Gastrocnemius medialis (tissue), 4 donors: ENCODE measurements at places on chromosomes 1 and 21.

GRCh38 chr1:91864017-91864700 lies 21.8 kb downstream of the TGFBR3 start:
- no peak overlapping the region for H3K27ac ChIP-seq
- no peaks in the 10 kb centered on the region for H3K27me3 ChIP-seq
- no peaks in the 10 kb centered on the region for H3K36me3 ChIP-seq
- no peak overlapping the region for H3K4me3 ChIP-seq
- peaks cover 14% of the 10 kb centered on the region for H3K4me1 ChIP-seq

- no peaks in the 10 kb centered on the region for H3K27me3 ChIP-seq
- no peak overlapping the region for H3K27ac ChIP-seq
- no peak for DNase-seq
- H3K4me1 ChIP-seq: peaks cover 58% of the 10 kb centered on the region
- H3K4me3 ChIP-seq: no peak overlapping the region
These were observed 23.5 kb downstream of the ADARB1 start for GRCh38 chr21:45097827-45098387.

- H3K27ac ChIP-seq: no peak overlapping the region
- no peaks in the 10 kb centered on the region for H3K36me3 ChIP-seq
- no peak for DNase-seq
- H3K4me3 ChIP-seq: no peak overlapping the region
These were observed 88.0 kb downstream of the NR5A2 start for GRCh38 chr1:200115532-200115931.

- DNase-seq: no peak
- no peaks in the 10 kb centered on the region for H3K4me1 ChIP-seq
- H3K27ac ChIP-seq: no peak overlapping the region
- no peaks in the 10 kb centered on the region for H3K36me3 ChIP-seq
- H3K4me3 ChIP-seq: no peak overlapping the region
- H3K27me3 ChIP-seq: no peaks in the 10 kb centered on the region
These were observed 80.5 kb downstream of the OMA1 start for GRCh38 chr1:58465825-58466629.

GRCh38 chr1:246597340-246597739 lies 31.1 kb downstream of the CNST start:
- H3K27ac ChIP-seq: peak overlapping the region; percentile 40
- DNase-seq: no peak
- peaks cover 23% of the 10 kb centered on the region for H3K4me1 ChIP-seq
- H3K27me3 ChIP-seq: no peaks in the 10 kb centered on the region
- H3K4me3 ChIP-seq: no peak overlapping the region

GRCh38 chr1:161872506-161872905 lies 106.4 kb downstream of the ATF6 start:
- no peak for DNase-seq
- no peak overlapping the region for H3K4me3 ChIP-seq
- H3K36me3 ChIP-seq: no peaks in the 10 kb centered on the region
- H3K27me3 ChIP-seq: no peaks in the 10 kb centered on the region

DNA sequence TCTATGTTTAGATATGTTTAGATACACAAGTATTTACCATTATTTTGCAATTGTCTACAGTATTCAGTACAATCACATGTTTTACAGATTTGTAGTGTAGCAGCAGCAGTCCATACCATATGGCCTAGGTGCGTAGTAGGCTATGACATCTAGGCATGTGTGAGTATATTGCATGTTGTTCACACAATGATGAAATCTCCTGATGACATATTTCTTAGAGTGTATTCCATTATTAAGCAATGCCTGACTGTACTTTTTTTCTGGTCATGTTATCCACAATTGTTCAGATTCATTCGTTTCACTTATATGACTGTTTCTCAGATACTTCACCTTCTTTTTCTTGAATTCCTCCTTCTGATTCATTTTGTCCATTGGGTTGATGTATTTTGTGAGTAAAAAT lies 9.9 kb upstream of the BACE2 start:
- H3K4me3 ChIP-seq: no peak overlapping the region
- H3K27ac ChIP-seq: no peak overlapping the region
- no peaks in the 10 kb centered on the region for H3K36me3 ChIP-seq
- H3K27me3 ChIP-seq: no peaks in the 10 kb centered on the region
- no peak for DNase-seq
- no peaks in the 10 kb centered on the region for H3K4me1 ChIP-seq

DNA sequence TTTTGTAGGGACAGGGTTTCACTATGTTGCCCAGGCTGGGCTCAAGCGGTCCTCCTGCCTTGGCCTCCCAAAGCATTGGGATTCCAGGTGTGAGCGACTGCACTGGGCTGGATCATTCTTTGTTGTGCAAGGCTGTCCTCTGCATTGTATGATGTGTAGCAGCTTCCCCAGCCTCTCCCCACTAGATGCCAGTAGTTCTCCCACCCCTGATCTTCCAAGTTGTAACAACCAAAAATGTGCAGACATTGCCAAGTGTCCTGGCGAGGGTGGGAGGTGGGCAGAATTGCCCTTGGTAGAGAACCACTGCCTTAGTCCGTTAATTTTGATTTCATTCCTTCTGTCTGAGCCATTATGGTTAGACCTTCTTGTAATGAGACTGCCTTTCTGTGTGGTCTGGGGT lies 7.2 kb downstream of the GALNT2 start:
- peak overlapping the region; percentile 95 for H3K27ac ChIP-seq
- peaks cover 89% of the 10 kb centered on the region for H3K4me1 ChIP-seq
- no peak overlapping the region for H3K4me3 ChIP-seq

- H3K4me1 ChIP-seq: peaks cover 7% of the 10 kb centered on the region
- no peak overlapping the region for H3K4me3 ChIP-seq
- peak; percentile 26 for DNase-seq
- no peaks in the 10 kb centered on the region for H3K36me3 ChIP-seq
- H3K27ac ChIP-seq: no peak overlapping the region
These were observed 39.0 kb upstream of the DPT start for GRCh38 chr1:168767894-168768584.

DNA sequence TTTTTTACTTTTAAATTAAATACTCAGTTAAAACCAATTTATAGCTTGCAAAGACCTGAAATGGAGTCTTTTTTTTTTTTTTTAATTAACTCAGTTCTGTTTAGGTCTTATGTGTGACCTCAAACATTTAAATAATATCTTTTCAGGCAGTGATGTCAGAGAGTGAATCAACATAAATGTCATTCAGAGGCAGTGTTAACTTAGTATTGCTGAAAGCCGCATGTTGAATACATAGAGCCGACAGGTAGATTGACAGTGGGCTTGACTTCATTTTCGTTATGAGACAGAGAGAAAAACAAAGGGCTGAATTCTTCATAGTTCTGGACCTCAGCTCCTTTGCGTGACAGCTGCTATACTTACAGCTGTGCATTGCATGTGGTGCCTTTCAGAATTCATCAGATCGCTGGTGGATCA lies 51.5 kb downstream of the PRDM2 start:
- H3K36me3 ChIP-seq: no peaks in the 10 kb centered on the region
- peaks cover 67% of the 10 kb centered on the region for H3K4me1 ChIP-seq
- peak overlapping the region; percentile 91 for H3K27ac ChIP-seq
- H3K4me3 ChIP-seq: no peak overlapping the region
- DNase-seq: no peak

- H3K36me3 ChIP-seq: no peaks in the 10 kb centered on the region
- DNase-seq: no peak
- no peaks in the 10 kb centered on the region for H3K4me1 ChIP-seq
These were observed 35.8 kb downstream of the HHAT start for GRCh38 chr1:210364479-210364878.

DNA sequence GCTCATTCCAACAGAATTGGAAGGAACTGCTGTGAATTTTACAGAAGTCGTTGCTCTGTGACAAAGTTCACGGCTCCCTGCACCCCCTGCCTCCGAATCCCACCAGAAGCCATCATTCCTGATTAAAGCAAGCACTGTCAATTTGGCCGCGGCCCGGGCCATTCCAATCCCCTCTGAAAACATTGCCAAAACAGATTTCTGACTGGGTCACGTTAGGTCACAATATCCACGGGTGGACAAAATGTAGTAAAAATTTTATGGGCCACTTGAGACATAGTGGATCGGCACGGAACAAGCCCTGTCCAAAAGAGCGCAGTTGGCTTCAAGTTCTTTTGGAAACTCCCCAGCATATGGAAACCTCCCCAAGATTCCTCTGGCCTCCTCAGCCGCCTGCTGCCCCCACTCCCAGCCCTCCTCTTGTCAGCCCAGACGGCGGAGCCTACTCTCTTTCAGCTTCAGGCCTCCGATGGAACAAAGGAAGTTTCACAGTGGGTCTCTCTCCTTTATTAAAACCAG lies 67.2 kb upstream of the IFNAR2 start:
- peaks cover 11% of the 10 kb centered on the region for H3K27me3 ChIP-seq
- no peaks in the 10 kb centered on the region for H3K4me1 ChIP-seq
- no peaks in the 10 kb centered on the region for H3K36me3 ChIP-seq
- H3K27ac ChIP-seq: no peak overlapping the region
- DNase-seq: no peak

GRCh38 chr21:28154121-28154520 lies 838.6 kb downstream of the LTN1 start:
- no peak for DNase-seq
- H3K27me3 ChIP-seq: no peaks in the 10 kb centered on the region
- no peaks in the 10 kb centered on the region for H3K4me1 ChIP-seq

- no peak for DNase-seq
- H3K4me3 ChIP-seq: no peak overlapping the region
- no peak overlapping the region for H3K27ac ChIP-seq
- no peaks in the 10 kb centered on the region for H3K36me3 ChIP-seq
- H3K27me3 ChIP-seq: no peaks in the 10 kb centered on the region
These were observed 22.1 kb upstream of the CREG1 start for GRCh38 chr1:167575649-167576048.

GRCh38 chr1:176448340-176448739 lies 14.6 kb upstream of the PAPPA2 start:
- no peak overlapping the region for H3K4me3 ChIP-seq
- H3K36me3 ChIP-seq: no peaks in the 10 kb centered on the region
- no peaks in the 10 kb centered on the region for H3K27me3 ChIP-seq
- no peak overlapping the region for H3K27ac ChIP-seq

- H3K4me1 ChIP-seq: peaks cover 29% of the 10 kb centered on the region
- H3K27ac ChIP-seq: peak overlapping the region; percentile 82
- no peak for DNase-seq
- H3K4me3 ChIP-seq: peak overlapping the region; percentile 59
- H3K36me3 ChIP-seq: no peaks in the 10 kb centered on the region
These were observed 3.1 kb downstream of the SIM2 start for GRCh38 chr21:36701756-36702621.

- H3K4me3 ChIP-seq: no peak overlapping the region
- no peak overlapping the region for H3K27ac ChIP-seq
- H3K36me3 ChIP-seq: no peaks in the 10 kb centered on the region
- H3K4me1 ChIP-seq: peaks cover 16% of the 10 kb centered on the region
These were observed 3.8 kb downstream of the DDX59 start for GRCh38 chr1:200665861-200666260.

DNA sequence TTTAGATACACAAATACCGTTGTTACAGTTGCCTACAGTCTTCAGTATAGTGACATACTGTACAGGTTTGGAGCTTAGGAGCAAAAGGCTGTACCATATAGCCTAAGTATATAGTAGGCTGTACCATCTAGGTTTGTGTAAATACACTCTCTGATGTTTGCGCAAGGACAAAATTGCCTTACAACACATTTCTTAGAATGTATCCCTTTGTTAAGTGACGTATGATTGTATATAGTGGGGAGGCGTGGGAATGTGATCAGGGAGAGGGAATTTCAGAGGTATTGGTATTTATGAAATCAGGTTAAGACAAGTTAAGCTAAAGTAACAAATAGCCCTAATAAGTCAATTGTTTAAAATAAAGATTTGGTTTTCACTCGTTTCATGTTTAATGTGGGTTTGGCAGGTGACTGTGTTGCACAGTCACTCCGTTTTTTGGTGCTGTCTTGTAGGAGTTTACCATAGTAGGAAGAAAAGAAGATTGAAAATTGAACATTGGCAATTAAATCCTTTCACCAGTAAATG lies 2.7 kb downstream of the GORAB start:
- no peak for DNase-seq
- no peaks in the 10 kb centered on the region for H3K27me3 ChIP-seq
- no peak overlapping the region for H3K27ac ChIP-seq
- H3K36me3 ChIP-seq: no peaks in the 10 kb centered on the region
- no peak overlapping the region for H3K4me3 ChIP-seq

DNA sequence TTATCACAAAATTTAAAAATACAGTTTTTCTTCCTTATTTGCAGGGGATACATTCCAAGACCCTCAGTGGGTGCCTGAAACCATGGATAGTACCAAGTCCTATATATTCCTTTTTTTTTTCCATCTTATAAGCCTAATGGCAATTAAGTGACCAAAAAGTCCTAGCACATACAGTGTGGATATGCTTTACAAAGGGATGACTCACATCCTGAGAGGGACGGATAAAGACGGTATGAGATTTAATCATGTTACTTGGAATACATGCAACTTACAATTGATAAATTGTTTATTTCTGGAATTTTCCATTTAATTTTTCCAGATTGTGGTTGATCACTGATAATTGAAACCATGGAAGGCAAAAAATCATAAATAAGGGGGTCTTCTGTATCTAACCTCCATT lies 181.2 kb upstream of the BRINP3 start:
- no peak overlapping the region for H3K4me3 ChIP-seq
- H3K27ac ChIP-seq: no peak overlapping the region
- no peaks in the 10 kb centered on the region for H3K4me1 ChIP-seq
- DNase-seq: no peak
- no peaks in the 10 kb centered on the region for H3K36me3 ChIP-seq

DNA sequence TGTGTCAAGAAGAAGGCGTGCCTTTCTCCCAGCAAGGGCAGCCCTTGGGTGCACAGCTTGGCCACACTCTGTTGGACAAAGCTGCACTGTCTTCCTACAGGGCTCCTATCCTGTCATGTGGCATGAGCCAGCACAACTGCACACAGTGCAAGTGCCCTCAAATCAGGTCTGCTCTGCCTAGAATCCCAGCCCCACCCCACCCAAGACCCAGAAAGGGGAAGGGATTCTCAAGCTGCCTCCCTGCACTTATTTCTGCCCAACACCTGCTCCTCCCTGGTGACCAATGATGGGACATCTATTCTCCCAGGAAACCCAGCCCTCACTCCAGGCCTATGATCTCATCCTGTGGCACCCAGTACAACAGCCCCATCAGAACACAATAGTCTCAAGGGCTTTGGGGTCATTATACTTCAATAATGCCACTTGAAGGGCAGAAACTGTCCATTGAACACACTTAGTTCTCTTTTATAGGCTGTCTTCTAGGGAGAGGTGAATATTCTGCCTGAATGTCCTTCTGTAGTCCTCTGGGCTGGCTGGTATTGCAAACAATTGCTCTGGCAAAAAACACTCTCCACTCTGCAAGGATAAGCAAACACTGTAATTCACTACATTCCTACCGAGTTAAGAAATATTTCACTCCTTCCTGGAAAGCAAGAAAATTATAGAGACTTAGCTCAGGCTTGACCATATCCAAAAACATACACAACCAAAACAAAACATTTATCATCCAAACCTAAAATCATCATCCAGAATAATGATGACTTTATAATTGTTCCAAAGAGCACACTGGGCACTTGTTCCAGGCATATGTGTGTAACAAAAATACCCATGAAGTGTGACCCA lies 43.1 kb upstream of the IGSF3 start:
- DNase-seq: no peak
- no peaks in the 10 kb centered on the region for H3K27me3 ChIP-seq
- no peaks in the 10 kb centered on the region for H3K36me3 ChIP-seq
